ENCODE measurements at places on chromosomes 16 and 17.

- no peak for DNase-seq
Observed at GRCh38 chr16:64705443-64705842, 416.4 kb downstream of the CDH11 start.

DNA sequence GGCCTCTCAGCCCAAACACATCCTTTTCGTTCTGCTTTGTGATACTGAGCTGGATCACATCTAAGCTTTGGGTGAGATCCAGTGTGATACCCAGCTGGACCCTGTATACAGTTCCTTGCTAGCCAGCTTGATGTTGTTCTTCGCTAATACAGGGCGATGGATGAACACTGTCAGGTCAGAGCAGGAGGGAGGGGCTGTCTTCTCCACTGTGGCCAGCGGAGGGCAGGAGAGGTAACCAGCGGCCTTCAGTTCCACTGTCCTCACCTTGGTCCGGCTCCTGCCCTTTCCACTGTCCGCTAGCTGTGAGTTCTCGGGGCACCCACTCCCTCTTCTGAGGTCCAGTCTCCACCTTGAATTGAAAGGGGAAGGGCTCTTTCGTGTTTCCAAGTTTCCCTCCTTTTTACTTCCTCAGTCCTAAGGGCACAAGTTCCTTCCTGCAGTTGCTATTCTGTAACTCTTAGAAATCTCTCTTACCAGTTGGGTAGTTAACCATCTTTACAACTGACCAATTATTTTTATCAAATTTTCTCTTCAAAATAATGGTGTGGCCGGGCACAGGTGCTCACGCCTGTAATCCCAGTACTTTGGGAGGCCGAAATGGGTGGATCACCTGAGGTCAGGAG, 3.0 kb upstream of the ZNF213 start:
- DNase-seq: no peak

DNA sequence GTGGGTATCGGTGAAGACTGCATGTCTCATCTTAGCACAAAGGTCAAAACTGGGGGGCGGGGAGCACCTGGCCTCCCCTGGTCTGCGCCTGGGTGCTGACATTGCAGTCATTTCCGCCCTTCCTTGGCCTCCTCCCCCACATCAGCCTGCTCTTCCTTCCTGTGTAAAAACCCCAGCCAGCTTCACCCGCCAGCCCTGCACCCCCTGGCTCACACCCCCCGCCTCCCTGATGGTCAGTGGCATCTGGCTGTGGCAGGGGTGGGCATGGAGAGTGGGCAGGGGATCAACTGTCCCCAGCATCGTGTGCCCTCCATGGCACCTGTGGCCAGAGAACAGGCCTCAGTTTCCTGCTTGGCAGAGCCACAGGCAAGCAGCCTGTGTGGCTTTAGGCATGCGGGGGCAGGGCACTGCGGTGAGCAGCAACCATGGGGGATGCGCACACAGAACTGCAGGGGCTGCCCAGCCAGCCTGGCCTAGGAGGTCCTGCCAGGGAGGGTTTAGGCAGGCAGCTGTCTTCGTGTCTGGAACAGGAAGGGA, 26.5 kb upstream of the LASP1NB start:
- peak; percentile 81 for DNase-seq

DNA sequence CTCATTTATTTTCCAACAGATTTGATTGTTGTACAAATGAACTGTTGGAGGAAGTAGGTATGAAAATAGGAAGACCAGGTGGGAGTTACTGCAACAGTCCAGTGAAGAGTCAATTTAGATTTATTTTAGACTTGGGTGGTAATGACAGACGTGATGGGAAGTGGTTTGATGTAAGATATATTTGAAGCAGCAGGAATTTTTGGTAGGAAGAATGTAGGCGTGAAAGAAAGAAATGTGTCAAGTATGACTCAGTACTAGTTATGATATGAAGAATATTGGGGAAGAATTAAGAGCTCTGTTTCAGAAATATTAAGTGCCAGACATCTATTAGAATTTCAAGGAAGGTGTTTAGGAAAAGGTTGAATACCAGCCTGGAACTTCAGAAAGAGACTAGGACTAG, 247.9 kb upstream of the AXIN2 start:
- DNase-seq: no peak

DNA sequence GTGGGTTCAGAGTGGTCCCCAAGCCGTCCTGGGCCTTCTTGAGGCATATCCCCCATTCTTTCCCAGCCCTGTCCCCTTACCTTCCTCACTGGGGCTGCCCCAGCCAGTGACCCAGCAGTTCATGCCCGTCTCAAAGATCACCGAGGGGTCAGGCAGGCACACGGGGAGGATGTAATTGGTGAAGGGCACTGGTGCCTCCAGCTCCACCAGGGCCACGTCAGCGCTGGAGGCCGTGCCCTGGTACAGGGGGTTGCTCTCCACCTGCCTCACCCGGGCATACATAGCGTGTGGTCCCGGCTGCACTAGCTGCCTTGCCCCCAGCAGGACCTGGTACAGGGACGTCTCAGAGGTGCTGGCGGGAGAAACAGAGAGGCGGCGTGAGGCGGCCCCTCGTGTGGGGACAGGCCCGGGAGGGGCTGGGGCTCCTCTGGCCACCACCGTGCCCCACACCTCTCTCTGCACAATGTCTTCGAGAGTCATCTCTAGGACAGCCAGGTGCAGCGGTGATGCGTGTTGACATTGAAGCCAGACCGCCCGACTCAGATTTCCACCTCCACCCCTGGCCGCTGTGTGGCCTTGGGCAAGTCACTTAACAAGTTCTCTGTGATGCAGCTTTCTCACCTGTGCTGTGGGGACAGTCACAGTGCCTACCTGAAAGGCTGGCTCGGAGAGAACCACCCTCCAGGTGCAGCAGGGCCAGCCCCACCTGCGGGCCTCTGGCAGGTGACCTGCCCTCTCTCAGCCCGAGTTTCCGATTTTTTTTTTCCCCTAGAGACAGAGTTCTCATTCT, 5.8 kb downstream of the PRSS27 start:
- DNase-seq: no peak

- no peak for DNase-seq
Observed at GRCh38 chr16:86222547-86222946, 287.8 kb upstream of the FOXF1 start.

GRCh38 chr17:50114849-50115357, 15.1 kb downstream of the SAMD14 start:
- peak; percentile 45 for DNase-seq

GRCh38 chr16:90011908-90012501, 7.3 kb downstream of the DBNDD1 start:
- DNase-seq: no peak

DNA sequence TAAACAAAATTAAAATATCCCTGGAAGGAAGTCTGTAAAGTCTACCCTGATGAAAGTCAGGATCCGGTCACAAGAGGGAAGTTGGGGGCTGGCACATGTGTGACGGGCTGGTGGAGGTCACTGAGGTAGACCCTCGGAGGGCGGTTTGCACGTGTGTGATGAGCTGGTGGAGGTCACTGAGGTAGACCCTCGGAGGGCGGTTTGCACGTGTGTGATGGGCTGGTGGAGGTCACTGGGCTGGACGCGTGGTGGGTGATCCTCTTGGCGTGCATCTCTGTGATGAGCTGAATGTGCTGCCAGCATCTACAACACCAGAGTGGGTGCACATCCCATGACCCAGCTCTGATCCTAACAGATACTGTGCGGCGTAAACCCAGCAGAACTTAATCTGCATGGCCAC, 43.7 kb upstream of the METRNL start:
- DNase-seq: no peak

GRCh38 chr17:33459078-33459940, 166.2 kb upstream of the ASIC2 start:
- DNase-seq: no peak

GRCh38 chr16:87424266-87424665, 32.1 kb downstream of the MAP1LC3B start:
- DNase-seq: no peak

- DNase-seq: no peak
Observed at GRCh38 chr17:37194208-37194607, 181.6 kb upstream of the C17orf78 start.

DNA sequence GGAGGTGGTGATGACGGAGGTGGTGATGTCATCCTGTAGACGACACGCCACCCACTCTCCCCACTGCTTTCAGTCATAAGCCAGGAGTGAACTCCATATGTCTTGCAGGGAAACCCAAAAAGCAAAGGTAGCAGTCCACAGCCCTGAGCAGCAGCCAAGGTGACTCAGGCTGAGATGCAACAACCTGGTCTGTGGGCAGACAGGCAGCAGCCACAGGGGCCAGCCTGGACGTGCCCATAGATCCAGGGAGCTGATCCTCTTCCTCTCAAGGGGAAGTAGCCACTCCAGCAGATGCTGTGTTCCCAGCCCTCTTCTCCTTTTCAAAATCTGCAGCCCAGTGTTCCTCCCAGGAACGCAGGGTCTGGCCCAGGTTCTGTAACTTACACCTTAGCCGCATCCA, 17.3 kb upstream of the CIITA start:
- no peak for DNase-seq

DNA sequence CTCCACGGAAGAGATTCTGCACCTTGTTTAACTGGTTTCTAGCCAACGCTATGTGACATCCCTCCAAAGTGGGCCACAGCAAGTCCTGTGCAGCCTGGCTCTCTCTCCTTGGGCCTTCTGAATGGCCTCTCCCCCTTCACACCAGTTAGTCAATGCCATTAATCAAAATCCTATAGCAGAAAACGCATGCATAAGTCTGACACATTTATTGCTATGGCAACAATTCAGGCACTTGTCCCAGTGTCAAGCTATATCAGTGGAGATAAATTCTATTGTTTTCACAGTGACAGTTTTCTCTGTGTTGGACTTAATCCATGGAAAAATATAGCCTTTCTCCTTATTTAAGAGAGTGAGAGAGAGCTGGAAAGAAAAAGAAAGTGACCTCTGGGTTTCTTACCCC, 87.2 kb upstream of the TOX3 start:
- DNase-seq: no peak

GRCh38 chr17:81322271-81323082, 27.4 kb upstream of the SLC38A10 start:
- peak; percentile 40 for DNase-seq

DNA sequence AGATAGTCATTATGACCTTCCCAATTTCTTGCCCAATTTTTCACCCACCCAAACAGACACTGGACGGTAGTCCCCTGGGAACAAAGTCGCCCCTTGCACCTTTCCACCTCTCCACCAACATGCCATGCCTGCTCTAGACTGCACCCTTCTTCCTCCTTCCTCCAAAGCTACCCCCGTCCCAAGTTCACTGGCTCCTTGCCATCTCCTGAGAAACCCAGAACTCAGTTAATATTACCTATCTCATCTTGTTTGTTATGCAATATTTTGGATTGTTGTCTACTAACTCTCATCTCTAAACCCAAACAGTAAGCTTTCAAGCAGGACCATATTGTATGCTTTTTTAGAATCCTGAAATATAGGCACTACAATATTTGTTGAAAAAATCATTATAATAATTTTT, 63.3 kb downstream of the USP31 start:
- DNase-seq: no peak

- no peak for DNase-seq
Observed at GRCh38 chr17:81551458-81552243, 502 bp downstream of the FAAP100 start.

DNA sequence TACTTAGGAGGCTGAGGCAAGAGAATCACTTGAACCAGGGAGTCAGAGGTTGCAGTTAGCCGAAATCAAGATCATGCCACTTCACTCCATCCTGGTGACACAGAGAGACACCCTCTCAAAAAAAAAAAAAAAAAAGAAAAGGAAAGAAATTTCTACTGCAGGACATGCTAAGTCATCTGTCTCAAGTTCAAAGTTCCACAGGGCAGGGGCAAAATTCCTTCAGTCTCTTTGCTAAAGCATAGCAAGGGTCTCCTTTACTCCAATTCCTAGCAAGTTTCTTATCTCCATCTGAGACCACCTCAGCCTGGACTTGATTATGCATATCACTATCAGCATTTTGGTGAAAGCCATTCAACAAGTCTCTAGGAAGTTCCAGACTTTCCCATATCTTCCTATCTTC, 14.6 kb downstream of the ZSCAN10 start:
- DNase-seq: no peak

DNA sequence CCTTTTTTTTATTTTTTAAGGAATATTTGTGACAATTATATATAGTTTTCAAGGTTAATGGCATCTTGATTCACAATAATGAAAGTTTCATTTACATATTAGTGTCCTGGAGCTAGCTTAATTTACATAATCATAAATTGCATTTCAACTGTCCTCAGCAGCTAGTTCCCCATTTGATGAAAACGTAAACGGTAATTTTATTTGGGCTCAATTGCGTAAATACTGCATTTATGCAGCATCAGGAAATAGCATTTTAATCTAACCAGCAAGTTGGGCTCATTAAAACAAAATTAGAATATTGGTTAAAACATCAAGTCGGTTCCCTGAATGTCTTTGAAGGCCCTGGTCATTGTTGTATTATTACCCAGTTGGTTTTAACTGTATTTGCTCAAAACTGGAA, 136.8 kb upstream of the CDH5 start:
- DNase-seq: no peak

GRCh38 chr17:80421381-80422090, 6.6 kb downstream of the ENDOV start:
- DNase-seq: no peak

GRCh38 chr17:21358682-21359482, 17.3 kb upstream of the KCNJ12 start:
- no peak for DNase-seq

- peak; percentile 41 for DNase-seq
Observed at GRCh38 chr16:8675183-8676159, 1.1 kb downstream of the ABAT start.

- DNase-seq: no peak
Observed at GRCh38 chr16:51181503-51181811, 30.4 kb upstream of the SALL1 start.

DNA sequence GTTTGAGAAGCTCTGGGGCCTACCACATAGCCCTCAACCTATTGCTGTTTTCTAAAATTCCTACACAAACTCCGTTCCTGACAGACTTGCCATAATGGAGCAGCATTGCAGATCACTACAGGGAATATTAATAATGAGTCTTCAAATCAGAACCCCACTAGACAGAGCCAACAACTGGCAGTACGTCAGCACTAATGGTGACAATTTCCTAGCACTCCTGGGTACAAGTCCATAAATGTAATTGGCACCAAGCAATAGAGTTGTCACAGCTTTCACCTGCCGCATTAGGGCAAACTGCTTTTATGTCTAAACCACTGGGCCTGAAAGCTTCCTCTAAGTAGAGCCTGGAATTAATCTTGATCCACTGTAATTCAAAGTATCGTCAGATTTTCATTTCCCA, 25.5 kb upstream of the ABAT start:
- DNase-seq: no peak

GRCh38 chr16:72066747-72067146, 3.7 kb downstream of the HPR start:
- peak; percentile 24 for DNase-seq

Data from CD4-positive, alpha-beta memory T cell (primary cell).